Foreskin keratinocyte (primary cell): ENCODE measurements at places on chromosomes 2 and 18. TPM values are rescaled to one million over a fixed set of nuclear protein-coding genes. Genes with fewer than 3 reads are reported as not detected.

DNA sequence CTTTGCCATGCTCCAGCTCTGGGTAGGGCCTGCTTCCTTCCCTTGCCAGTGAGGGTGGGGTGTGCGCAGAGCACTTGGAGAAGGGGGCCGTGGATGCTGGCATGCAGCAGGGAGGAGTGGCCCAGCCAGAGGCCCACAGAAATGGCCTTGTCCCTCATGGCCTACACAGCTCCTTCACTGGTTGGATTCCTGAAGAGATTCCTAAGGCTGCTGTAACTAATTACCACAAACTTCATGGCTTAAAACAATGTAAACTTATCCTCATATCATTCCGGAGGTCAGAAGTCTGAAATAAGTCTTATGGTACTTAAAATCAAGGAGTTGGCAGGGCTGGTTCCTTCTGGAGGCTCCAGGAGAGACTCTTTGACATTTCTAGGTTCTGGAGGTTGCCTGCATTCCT lies 195.2 kb downstream of the GLI2 start:
- DNase-seq: no peak

DNA sequence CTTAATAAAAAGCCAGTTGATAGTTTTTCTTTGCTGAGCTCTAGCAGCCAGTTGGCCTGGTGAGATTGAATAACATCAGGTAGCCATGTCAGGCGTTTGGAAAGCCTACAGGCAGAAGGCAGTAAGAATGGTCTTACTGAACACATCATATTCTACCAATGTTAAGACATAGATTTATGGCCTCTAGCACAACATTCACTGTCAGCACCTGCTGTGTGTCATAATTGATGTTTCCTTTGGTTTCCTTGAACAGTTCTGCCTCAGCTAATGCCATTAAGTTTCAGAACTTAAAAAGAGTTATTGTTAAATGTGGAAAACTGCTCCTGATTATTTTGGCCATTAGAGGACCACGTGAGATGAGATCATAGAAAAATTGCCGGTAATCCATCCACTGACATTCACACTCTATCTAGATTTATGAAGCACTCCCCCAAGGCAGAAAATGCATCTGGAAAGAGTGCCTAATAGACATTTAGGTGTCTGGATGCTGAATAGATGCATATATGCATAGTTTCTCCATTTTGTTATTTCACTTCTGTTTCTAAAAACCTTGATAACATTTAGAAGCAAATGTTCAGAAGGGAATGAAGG lies 434.7 kb downstream of the PTPRM start:
- no peak for DNase-seq

GRCh38 chr2:101446869-101447268 lies 28.0 kb downstream of the RFX8 start:
- peak; percentile 79 for DNase-seq

The ABCG8 gene
- not detected in 2 replicates for total RNA-seq

DNA sequence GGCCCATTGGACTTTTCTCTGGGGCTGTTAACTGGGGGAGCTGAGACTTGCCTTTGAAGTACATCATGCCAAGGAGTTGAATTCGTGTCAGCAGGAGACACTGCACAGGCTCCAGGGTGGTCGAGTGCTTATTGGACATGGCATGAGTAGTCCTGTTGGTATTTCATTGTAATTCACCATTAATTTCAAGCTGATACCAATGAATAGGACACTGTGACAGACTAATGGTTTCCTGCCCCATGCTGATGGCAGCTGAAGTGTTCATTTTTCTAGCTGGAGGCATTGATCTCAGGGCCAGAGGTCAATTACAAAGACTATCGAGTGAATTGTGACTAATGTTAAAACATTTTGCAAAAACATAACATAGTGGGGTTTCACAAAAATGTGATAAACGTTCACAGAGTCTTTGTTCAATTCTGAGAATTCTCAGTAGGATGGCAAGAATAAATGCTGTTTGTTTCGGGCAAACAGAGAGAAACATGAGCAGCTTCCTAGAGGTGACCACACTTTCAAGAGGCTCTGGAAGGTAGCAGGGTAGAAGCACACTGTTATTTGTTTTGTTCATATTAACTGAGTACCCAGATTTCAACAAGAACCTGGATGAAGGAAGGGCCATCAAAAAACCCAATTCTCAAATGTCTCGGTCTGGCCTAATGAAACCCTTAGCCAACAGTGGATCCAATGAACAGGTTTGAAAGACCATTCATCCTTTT lies 90.6 kb upstream of the ARL4C start:
- no peak for DNase-seq

DNA sequence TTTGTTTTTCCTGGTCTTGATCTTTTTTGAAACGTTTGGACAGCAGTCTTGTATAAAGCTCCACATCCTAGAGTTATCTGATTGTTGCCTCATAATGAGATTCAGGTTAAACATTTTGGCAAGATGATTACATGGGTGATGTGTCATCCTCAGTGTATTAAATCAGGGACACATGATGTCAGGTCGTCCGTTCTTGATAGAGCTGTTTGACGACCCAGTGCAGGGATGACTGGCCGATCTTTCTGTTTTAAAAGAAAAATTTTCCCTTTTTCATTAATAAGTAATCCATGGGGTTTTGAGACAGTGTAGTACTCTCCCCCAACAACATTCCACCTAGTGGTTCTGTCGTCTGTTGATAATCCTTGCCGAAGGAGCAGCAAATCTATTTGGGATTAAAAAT lies 44.5 kb upstream of the SERPINB2 start:
- DNase-seq: no peak

The GULP1 gene
- total RNA-seq: 7.7 and 11.3 TPM in 2 replicates

The RAB27B gene
- 2.4 and 4.3 TPM in 2 replicates for total RNA-seq

- no peak for DNase-seq
Measured at GRCh38 chr2:227376656-227377396, 2.3 kb downstream of the TM4SF20 start.

- DNase-seq: no peak
Measured at GRCh38 chr2:10912076-10912731, 470 bp downstream of the KCNF1 start.

DNA sequence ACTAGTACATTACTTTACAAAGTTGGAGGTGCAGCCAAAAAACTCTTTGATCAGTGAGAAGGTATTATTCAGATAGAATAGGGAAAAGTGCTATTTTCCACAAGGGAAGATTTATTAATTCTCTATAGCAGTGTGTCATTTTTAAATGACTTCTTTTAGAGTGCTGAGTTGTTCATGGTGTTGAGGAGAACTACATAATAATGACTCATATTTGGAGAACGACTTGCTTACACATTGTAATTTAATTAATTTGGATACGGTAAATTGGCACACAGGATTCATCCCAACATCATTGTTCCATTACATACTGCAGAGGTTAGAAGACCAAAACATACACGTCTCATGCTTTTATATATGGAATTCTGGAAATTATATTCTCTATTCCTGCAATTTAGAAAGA lies 22.1 kb upstream of the MAP2 start:
- DNase-seq: no peak

The GPR35 gene
- total RNA-seq: 0.07 TPM in 1 of 2 replicates, not detected in the other

The CNDP1 gene
- not detected in 2 replicates for total RNA-seq

GRCh38 chr18:49524349-49524748 lies 37.3 kb upstream of the C18orf32 start:
- DNase-seq: no peak

GRCh38 chr18:6891788-6892187 lies 162.3 kb downstream of the ARHGAP28 start:
- DNase-seq: peak; percentile 2

- no peak for DNase-seq
Measured at GRCh38 chr2:181241797-181242196, 215.4 kb upstream of the ITGA4 start.

GRCh38 chr2:75491129-75491753 lies 69.5 kb downstream of the EVA1A start:
- DNase-seq: no peak

- DNase-seq: no peak
Measured at GRCh38 chr2:163641986-163642385, 93.8 kb downstream of the FIGN start.

DNA sequence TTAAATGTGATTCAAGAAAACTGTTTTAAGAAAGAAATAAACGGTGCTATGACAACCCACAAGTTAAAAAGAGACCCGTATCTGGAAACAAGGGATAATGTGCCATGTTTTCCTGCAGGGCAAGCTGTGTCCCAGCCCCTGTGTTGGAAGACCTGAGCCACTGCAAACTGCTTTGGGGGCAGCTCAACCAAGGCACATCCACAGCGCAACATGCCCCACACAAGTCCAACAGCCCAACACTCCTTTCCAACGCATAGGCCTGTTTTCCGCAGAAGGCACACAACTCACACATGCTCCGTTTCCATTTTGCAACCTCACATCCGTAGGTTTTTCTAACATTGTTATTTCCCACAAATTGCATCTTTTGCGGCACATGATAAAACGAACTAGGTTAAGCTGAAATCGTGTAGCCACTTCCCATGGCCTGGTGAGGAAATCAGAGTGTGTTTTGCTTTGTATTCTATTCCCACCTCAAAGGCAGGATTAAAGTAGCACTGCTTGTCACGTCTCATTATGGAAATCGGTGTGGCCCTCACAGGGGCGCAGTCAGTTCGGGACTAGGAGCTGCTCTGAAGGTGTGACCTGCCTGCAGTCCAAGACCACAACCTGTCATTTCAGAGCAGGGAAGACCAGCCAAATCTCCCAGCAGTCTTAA lies 50.5 kb upstream of the ZNF516 start:
- DNase-seq: no peak

DNA sequence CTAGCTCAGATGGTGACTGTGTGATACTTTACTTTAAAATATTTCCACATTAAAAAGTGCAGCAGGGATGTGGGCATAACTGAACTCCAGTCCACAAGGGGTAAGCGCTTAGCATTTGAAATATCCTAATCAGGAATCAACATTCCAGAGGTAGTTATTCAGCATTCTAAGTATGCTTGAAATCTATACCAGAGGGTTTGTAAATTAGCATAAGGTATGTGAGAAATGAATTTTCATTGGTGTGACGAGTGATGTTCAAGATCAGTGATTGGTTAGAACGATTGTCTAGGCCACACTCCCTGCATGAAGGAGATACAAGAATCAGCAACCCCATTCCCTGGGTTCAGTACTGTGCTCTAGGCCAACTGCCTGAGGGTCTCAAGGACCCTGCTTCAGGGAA lies 42.6 kb downstream of the MAPK4 start:
- peak; percentile 19 for DNase-seq

The C2orf80 gene
- not detected in 2 replicates for total RNA-seq

DNA sequence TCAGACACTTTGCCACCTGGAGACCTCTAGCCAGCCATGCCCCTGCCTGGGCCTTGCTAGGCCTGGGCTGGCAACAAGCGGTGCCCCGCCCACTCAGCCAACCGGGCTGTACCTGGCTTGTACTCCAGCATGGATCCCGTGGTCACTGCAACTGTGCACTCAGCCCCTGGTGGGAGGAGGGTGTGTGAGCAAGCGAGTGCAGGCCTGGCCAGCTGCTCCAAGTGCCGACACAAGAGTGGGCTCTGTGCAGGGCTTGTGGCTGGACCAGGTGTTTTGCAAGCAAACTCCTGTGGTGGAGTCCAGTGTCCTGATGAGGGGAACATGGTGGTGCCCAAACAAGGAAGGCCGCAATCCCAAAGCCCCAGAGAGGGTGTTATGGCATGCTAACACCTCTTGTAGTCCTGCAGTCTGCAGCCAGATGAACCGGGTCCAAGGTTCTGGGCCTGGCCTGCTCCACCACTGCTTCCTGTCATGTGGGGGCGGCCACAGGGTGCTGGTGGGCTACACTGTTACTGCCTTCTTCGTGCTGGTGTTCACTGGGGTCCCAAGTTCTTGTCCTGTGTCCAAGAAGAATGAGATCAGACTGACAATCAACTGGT lies 60.1 kb upstream of the CD28 start:
- no peak for DNase-seq

- peak; percentile 79 for DNase-seq
Measured at GRCh38 chr2:137220438-137220993, 455.2 kb downstream of the THSD7B start.

DNA sequence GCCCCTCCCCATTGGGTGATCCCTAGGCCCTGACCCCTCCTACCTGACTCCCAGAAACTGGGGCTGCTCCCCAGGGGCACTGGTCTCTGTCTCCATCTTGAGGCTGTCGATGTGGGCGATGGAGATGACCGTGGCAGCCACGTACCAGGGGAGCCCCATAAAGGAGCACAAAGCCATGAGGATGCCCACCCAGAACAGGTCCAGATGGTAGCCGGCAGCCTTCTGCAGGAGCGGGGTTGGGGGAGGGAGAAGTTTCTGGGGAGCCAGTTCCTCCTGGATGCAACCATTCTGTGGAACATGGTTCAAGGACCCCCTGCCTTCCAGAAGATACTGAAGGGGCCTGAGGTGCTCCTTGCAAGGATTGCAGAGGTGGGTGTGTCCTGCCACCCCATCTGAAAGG lies 34.0 kb downstream of the MTHFD2 start:
- DNase-seq: no peak

The KYNU gene
- total RNA-seq: 0.39 and 3.6 TPM in 2 replicates

GRCh38 chr2:160921386-160921964 lies 238.8 kb upstream of the TANK start:
- DNase-seq: no peak
